HT-29 (cell line): ENCODE measurements at places on chromosomes 12 and 14.

- no peak for DNase-seq
Measured at GRCh38 chr12:102954134-102954533, 3.3 kb upstream of the ASCL1 start.

DNA sequence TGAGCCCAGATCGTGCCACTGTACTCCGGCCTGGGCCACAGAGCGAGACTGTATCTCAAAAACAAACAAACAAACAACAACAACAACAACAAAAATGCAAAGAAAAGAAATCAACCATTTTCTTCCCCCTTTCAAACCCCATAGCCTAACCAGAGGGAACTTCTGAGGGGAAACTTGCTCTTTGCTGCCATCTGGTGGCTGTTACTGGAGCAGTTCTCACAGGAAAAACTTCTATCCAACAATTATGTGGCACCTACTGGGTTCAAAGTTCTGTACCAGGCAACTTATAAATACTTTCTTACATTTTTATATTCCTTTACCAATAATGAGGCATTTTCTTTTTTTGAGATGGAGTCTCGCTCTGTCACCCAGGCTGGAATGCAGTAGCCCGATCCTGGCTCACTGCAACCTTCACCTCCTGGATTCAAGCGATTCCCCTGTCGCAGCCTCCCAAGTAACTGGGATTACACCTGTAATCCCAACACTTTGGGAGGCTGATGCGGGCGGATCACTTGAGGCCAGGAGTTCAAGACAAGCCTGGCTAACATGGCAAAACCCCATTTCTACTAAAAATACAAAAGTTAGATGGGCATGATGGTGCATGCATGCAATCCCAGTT lies 50.9 kb upstream of the BICDL1 start:
- DNase-seq: peak; percentile 80

DNA sequence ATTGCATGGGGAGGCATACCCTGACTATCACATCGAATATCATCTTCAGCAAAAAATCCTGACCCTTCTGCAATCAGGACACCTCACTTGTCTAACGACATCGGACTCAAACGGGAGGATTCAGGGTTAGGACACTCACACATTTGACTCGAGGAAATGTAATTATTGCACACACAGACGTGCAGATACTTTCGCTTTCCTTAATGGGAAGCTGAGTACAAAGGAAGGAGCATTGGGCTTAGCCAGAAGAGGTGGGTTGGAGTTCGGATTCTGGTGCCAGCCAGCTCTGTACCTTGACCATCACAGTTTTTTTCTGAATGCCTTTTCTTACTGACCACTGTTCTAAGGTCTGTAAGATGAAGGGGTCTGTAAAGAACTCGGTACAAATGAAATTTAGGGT lies 260.4 kb downstream of the GALC start:
- no peak for DNase-seq

- DNase-seq: no peak
Measured at GRCh38 chr14:77616133-77616453, 344 bp downstream of the SPTLC2 start.

DNA sequence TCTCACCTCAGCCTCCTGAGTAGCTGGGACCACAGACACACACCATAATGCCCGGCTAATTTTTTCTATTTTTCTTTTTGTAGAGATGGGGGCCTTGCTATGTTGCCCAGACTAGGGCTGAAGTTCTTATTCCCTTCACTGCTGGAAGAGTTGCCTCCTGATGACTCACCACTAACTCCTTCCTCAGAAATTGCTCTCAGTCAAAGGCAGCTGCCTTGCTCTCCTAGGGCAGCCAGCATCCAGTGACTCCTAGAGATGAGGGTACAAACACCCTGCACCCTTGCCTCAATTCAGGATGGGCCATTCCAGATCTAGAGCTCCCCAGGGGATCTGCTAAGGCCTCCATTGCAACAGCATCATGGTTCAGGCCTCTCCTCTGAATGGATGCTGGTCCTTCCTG lies 54.0 kb upstream of the RASSF8 start:
- DNase-seq: no peak

GRCh38 chr12:72523754-72524153 lies 251.6 kb downstream of the TRHDE start:
- no peak for DNase-seq

GRCh38 chr12:94372461-94372860 lies 87.2 kb downstream of the CEP83 start:
- DNase-seq: no peak

DNA sequence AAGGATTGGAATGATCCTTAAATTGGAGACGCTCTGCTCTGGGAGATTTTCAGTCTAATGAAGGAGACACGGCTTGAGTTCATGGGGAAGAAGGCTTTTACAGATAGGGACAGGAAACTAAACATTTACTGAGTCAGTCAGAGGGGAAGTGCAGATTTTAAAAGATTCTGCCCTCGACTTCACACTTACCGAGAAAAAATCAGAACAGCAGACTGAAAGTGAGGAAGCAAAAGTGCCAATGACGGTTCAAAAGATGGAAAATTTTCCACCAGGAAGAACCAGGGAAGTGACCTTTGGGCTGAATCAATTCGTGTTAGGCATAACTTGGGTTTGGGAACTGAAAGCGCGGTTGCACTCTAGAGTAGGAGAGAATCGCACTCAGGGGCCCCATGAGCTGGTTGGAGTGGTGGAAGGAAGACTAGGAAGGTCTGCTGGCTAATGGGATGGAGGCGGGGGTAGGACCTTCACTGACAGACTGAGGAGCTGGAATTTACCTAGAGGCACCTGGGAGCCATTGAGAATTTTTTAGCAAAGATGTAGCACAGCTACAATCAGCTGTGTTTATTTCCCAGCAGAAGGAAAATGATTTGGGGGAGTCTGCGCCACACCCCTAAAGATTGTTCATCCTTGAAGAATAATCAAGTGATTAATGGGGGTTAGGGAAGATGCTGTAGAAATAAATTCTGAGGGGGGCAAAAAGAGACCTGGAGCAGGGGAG lies 1.2 kb downstream of the KCNK13 start:
- DNase-seq: no peak
